ENCODE measurements at places on chromosomes 2 and 18.

- no peaks in the 10 kb centered on the region for H3K4me1 ChIP-seq
- DNase-seq = no peak
- H3K27ac ChIP-seq = no peak overlapping the region
- H3K27me3 ChIP-seq = no peaks in the 10 kb centered on the region
Observed at GRCh38 chr2:192940767-192941166, 746.0 kb upstream of the TMEFF2 start.

GRCh38 chr2:115294999-115295398 lies 852.6 kb downstream of the DPP10 start:
- DNase-seq = no peak
- H3K27ac ChIP-seq = no peak overlapping the region
- H3K27me3 ChIP-seq = no peaks in the 10 kb centered on the region
- H3K4me1 ChIP-seq = no peaks in the 10 kb centered on the region
- H3K36me3 ChIP-seq = no peaks in the 10 kb centered on the region

DNA sequence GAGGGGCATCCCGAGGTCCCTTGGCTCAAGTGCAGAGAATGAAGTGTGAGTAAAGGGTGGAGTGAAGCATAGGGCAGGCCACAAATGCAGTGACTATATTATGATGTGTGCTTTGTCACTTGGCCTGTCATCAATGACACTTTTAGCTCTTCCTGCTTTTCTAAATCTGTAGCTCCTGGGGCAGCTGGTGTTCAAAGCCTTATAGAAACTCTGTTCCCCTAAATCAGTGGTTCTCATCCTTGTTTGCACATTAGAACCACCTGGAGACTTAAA lies 135.6 kb upstream of the LGALSL start:
- H3K4me3 ChIP-seq = no peak overlapping the region
- H3K4me1 ChIP-seq = peaks cover 4% of the 10 kb centered on the region
- no peaks in the 10 kb centered on the region for H3K27me3 ChIP-seq
- DNase-seq = no peak
- H3K27ac ChIP-seq = no peak overlapping the region

- no peaks in the 10 kb centered on the region for H3K27me3 ChIP-seq
- H3K36me3 ChIP-seq = no peaks in the 10 kb centered on the region
- peak; percentile 73 for DNase-seq
- H3K27ac ChIP-seq = no peak overlapping the region
- no peak overlapping the region for H3K4me3 ChIP-seq
Observed at GRCh38 chr18:63440219-63440618, 17.9 kb upstream of the VPS4B start.

DNA sequence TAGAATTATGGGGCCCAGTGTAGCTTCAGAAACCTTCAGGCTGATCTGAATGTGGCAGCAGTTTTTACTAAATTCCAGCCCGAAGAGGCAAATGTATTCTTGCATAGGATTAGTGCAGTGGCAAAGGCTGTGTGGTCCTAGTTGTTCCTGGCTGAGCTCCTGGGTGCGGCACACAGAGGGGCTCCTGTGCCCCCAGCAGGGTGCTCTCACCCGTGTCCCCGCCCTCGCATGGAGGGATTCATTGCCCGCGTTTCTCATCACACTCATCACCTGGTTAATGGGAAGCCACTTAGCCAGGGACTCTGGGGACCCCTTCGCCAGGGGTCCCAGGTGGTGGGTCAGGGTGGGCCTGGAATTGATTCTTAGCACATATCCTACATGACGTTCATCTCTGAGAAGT lies 3.9 kb downstream of the KCNG2 start:
- no peaks in the 10 kb centered on the region for H3K4me1 ChIP-seq
- H3K27me3 ChIP-seq = peaks cover 12% of the 10 kb centered on the region
- no peak overlapping the region for H3K4me3 ChIP-seq
- no peak overlapping the region for H3K27ac ChIP-seq

DNA sequence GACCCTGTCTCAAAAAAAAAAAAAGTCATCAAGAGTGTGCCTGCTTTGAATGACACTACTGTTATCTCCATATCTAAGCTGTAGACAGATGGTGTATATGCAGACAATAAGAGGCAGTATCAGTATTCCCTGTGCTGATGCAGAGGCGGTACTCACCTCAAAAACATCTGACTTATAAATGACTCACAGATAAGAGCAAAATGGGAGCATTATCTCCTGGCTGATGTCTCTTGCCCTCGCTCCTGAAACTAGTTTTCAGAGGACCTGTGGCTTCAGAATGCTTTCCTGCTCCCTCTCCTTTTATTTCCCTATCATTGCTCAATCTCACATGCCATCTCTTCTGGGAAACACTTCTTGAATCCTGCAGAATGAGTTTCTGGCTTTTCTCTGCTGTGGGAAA lies 289.6 kb downstream of the PTPRM start:
- H3K4me1 ChIP-seq = no peaks in the 10 kb centered on the region
- no peak overlapping the region for H3K27ac ChIP-seq

- H3K4me3 ChIP-seq = no peak overlapping the region
- H3K4me1 ChIP-seq = no peaks in the 10 kb centered on the region
- no peak for DNase-seq
- no peak overlapping the region for H3K27ac ChIP-seq
- no peaks in the 10 kb centered on the region for H3K36me3 ChIP-seq
- no peaks in the 10 kb centered on the region for H3K27me3 ChIP-seq
Observed at GRCh38 chr2:150676747-150677383, 189.4 kb upstream of the RND3 start.

DNA sequence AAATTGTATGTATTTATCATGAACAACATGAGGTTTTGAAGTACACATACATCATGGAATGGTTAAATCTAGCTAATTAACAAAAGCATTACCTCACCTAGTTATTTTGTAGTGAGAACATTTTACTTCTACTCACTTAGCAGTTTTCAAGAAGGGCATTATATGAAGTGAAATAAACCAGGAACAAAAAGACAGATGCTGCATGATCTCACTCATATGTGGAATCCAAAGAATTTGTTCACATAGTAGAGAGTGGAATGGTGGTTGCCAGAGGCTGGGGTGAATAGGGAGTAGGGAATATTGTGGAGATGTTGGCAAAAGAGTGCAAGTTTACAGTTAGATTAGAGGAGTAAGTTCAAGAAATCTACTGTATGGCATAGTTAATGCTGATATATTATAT lies 292.0 kb downstream of the ASXL3 start:
- no peaks in the 10 kb centered on the region for H3K4me1 ChIP-seq
- no peaks in the 10 kb centered on the region for H3K27me3 ChIP-seq
- no peak overlapping the region for H3K4me3 ChIP-seq
- no peak for DNase-seq

DNA sequence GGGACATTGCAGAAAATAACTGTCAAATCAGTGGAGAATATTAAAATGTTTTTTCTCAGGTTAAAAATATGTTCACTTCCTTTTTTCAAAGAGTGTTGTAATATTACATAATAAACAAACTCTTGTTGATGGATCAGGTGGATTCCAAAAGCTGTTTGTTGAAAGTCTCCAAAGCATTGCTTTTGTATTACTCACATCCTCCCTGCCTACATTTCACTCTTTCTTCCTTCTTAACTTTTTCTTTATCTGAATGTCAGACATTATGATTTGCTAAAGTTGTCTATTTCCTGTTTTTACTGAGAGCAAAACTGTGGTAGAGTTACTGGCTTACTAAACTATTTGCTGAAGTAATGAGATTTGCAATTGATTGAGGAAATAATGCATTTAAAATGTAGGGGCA lies 92.1 kb downstream of the CDH19 start:
- no peaks in the 10 kb centered on the region for H3K4me1 ChIP-seq
- no peaks in the 10 kb centered on the region for H3K36me3 ChIP-seq
- no peak overlapping the region for H3K27ac ChIP-seq
- H3K27me3 ChIP-seq = no peaks in the 10 kb centered on the region
- DNase-seq = no peak
- no peak overlapping the region for H3K4me3 ChIP-seq
